ENCODE measurements at places on chromosomes 12 and 14.

- DNase-seq = no peak
Observed at GRCh38 chr14:89357655-89358297, 59.3 kb downstream of the FOXN3 start.

- DNase-seq = no peak
Observed at GRCh38 chr14:91354221-91354916, 63.3 kb downstream of the CCDC88C start.

DNA sequence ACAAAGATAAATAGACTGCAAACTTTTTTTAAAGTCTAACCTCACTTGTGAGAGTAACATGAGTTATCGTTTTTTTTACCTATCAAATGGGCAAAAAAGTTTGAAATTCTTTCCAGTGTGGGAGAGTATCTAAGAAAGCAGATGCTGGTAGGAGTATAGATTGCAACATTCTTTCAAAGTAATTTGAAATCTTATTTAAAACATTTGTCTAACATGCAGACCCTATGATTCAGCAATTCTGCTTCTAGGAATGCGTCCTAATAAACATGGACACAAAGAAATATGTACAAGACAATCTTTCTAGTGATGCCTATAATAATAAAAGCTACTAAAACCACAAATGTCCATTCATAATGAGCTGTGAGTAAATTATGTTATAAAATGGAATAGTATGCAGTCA lies 110.4 kb upstream of the TMCC3 start:
- no peak for DNase-seq

DNA sequence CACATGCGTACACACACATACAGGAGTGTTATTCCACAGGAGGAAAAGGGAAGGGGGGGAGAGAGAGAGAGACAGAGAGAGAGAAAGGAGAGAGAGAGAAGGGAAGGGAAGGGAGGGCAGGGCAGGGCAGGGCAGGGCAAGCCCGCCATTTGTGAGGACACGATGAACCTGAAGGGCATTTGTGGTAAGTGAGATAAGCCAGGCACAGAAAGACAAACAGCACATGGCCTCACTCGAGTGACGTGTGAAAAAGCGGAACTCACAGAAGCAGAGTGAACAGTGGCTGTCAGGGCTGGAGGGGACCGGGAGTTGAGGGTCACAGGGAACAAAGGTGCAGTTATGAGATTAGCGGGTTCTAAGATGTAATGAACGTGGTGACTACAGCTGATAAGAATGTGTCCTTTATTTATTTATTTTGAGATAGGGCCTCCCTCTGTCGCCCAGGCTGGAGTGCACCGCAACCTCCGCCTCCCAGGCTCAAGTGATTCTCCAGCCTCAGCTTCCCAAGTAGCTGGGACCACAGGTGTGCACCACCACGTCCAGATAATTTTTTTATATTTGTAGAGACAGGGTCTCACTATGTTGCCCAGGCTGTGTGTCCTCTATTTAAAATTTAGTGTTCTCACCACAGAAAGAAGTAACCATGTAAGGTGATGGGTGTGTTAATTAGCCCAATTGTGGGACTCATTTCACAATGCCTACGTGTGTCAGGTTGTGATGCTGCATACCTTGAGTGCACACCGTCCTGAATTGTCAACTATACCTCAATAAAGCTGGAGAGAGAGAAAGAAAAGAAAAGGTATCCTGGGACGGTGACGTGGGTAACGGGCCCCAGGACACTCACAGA lies 18.7 kb upstream of the FBRSL1 start:
- DNase-seq = peak; percentile 72

DNA sequence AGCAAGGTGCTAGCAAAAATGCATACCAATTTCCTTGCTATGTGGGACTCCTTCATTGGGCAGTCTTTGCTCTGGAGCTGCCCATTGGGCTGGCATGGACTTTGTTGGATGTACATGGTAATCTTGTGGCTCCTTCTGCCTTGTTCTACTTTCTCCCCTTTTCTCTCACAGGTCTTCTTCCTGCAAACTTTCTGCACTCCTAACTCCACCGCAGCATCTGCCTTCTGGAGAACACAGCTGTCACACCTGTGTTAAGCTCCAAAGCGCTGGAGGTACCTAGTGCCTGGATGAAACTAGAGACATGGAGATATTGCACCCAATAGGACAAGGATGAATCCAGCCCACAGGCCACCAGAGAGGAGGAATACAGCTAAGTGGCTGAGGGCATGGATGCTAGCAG lies 60.7 kb upstream of the CCND2 start:
- DNase-seq = no peak

DNA sequence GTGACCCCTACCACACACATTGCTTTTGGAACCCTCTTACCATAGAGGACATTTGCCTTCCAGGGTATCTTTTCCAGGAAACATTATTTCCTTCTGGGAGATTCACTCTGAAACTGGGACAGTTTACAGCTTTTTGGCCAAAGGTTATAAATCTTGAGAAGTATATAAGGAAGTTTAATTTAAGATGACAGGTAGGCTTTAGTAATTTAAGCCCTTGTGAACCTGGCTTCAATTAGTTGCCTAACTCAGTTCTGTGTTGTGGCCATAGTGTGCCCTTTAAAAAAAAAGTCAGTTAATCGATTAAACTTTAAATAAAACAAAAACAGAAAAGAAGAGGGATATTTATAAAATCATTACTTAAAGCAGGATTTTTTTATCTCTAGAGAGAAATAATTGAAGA lies 142.9 kb downstream of the NAV3 start:
- no peak for DNase-seq

- DNase-seq = no peak
Observed at GRCh38 chr12:70948976-70949336, 28.4 kb upstream of the PTPRR start.

- no peak for DNase-seq
Observed at GRCh38 chr14:64792231-64792630, 87.5 kb downstream of the SPTB start.
